Dermis blood vessel endothelial cell (primary cell): ENCODE measurements at places on chromosomes 6 and 20. TPM values are rescaled to one million over a fixed set of nuclear protein-coding genes. Genes with fewer than 3 reads are reported as not detected.

GPSM3 gene
- total RNA-seq = 3.1 and 8.7 TPM in 2 replicates

ZNF334 gene
- 0.34 and 2.8 TPM in 2 replicates for total RNA-seq

MANEA gene
- 8.8 and 14.8 TPM in 2 replicates for total RNA-seq

TMEM244 gene
- not detected in 2 replicates for total RNA-seq

NEU1 gene
- 66.8 and 78.1 TPM in 2 replicates for total RNA-seq

CLPSL2 gene
- total RNA-seq = not detected in 2 replicates

SNAI1 gene
- 1.5 TPM in 2 replicates for total RNA-seq

- DNase-seq = no peak
Observed at GRCh38 chr6:169977434-169978265, 226.2 kb downstream of the ERMARD start.

DNA sequence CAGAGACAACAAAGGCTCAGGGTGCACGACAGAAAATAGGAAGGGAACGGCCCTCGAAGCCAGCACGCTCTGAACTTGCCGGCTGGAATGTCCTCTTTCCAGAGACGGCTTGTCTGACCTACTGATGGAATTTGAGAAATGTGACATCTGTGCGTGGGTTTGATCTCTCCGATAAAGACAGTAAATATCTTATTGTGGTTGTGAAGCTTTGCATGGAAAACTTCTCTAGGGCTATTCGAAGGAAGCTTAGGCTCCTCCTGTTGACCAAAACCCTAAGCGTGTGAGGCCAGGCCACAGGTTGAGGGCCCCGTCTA is 247.3 kb downstream of the ZNF217 start:
- no peak for DNase-seq

- DNase-seq = no peak
Observed at GRCh38 chr20:7994809-7995208, 24.8 kb downstream of the TMX4 start.
